ENCODE measurements at places on chromosomes 3 and 15.

DNA sequence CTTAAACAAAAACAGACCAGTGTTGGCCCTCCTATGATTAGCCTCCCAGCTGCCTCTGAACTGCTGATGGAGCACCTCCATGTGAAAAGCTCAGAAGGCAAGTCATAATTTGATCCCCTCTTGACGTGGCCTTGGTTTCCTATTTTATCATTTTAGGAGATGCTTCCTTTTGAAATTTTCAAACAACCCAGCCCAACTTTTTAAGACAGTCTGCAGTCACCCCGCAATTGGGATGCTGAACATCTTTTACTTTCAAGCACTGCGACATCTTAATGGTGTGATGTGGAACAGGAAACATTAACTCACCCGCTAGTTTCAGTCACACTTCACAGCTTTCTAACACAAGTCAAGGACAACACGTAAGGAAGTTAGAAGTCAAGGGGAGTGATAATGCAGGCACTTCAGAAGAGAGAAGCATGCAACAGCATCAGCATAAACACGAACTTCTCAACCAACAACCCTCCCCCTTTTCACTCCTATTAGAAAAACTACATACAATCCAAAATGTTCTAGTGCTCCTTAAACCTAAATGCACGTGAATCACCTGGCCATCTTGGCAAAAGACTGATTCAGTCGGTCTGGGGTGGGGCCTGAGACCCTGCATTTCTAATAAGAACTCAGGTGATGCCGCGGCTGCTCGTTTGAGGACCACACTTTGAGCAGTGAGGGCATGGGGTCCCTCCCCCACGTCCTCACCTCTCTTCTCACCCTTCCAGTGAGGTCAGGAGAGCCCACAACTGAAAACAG, 161.5 kb downstream of the FOXP1 start:
- no peak for DNase-seq

DNA sequence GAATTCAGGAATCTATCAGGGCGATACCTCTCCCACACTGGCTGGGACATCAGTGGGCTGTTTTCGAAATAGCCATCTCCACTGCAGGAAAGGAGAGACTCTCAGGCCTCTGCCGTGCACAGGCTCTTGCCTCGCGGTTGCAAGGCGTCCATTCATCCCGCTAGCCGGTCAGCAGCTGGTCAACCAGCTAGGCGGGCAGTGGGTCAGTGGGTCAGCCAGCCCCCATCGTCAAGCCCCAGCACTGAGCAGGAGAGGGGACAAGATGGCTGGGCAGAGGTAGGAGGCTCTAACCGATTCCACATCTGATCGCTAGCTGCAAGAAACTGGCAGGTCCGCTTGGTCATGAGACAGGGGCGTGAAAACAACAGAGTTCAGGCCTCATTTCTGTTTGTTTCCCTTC, 45.1 kb downstream of the MUC4 start:
- no peak for DNase-seq

DNA sequence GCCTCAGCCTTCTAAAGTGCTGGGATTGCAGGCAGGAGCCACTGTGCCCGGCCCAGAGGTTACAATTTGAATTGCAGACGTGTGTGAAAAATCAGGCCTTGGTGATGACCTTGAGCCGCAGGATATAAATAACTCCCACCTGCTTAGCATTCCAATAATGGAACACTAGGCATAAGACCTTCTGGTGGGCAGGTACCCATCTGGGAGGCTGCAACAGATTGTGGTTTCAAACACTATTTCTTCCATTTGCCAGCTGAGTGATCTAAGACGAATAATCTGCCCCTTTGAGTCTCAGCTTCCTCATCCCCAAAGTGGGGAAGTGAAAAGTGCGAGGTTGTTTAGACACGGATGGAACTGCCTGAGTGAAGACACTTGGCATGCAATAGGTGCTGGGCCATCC, 47.7 kb upstream of the HERC1 start:
- DNase-seq = no peak

DNA sequence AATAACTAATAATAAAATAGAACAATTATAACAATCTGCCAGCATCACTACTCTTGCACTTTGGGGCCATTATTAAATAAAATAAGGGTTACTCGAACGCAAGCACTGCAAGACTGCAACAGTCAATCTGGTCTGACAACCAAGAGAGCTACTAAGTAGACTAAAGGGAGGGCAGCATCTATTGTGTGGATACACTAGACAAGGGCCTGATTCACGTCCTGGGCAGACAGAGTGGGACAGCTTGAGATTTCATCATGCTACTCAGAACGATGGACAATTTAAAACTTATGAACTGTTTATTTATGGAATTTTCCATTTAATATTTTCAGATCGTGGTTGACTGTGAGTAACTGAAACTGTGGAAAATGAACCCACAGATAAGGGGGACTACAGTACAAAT, 39.5 kb downstream of the TNIK start:
- no peak for DNase-seq

- DNase-seq = no peak
Measured at GRCh38 chr3:21294768-21295167, 456.2 kb downstream of the ZNF385D start.
